ENCODE measurements at places on chromosomes 1 and 21. TPM values are rescaled to one million over a fixed set of nuclear protein-coding genes. Genes with fewer than 3 reads are reported as not detected.

Gene CFAP45
- 0.12 TPM for total RNA-seq

Gene TSPAN1
- not detected for total RNA-seq

Gene CBR1
- 103 TPM for total RNA-seq

Gene PRAMEF12
- not detected for total RNA-seq

Gene OR2L8
- total RNA-seq, result not detected

Gene C21orf58
- 1.9 TPM for total RNA-seq

Gene S100A2
- not detected for total RNA-seq

Gene FOXJ3
- total RNA-seq, result 15.7 TPM

Gene UTS2
- total RNA-seq, result not detected

Gene MIXL1
- not detected for total RNA-seq

Gene NPL
- 1.4 TPM for total RNA-seq

Gene FAM43B
- total RNA-seq, result 0.12 TPM

Gene SPATA45
- not detected for total RNA-seq

Gene SHISAL2A
- total RNA-seq, result 1.6 TPM

Gene AJAP1
- total RNA-seq, result not detected

Gene LRRC53
- not detected for total RNA-seq
